Activated CD4-positive, CD25-positive, alpha-beta regulatory T cell treated with anti-CD3 and anti-CD28 coated beads, Interleukin-2, amount 50 U/mL, for 16 hours (primary cell): ENCODE measurements at places on chromosomes 1 and 21.
A peak's percentile ranks its signal among the peaks of the same experiment; 100 is the strongest.

GRCh38 chr1:6579374-6580118 lies at the start of gene ZBTB48:
Gene ZBTB48, plus strand, starts transcription at chr1:6579994. Its CDS starts 616 bp downstream, at chr1:6580610.
- peak; percentile 92 for DNase-seq

DNA sequence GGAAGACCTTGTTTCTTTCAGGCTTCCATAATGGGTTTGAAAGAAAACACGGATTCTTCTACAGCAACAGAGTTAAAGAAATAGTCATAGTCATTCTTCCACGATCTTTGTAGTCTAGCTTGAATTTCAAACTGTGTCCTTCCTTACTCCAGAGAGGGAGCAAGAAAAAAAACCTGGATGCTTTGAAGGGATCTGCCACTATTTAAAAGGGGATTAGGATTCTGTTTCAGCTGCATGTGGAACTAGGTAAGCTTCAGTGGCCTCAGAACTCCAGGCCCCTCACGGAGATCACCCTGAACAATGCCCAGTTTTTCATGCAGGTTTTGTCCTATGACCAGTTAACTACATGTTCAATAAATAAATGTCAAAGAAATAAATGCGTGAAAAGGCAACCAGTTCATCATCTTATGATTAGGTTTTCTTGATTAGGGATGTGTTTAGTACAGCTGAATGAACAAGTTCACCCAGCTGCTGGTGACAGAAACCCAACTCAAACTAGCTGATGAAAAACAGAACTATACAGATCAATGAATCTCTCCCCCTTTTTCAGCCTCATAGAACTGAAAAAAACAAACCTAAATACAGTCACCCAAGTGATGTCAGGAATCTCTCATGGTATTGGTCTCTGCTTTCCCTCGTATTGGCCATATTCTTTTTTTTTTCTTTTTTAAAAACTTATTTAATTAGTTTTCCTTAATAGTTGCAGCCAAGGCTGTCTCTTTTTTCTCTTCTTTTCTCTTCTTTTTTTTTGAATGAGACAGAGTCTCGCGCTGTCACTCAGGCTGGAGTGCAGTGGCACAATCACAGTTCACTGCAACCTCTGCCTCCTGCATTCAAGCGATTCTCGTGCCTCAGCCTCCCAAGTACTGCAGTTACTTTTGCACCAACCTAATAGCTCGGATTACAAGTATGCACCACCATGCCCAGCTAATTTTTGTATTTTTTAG lies 14.6 kb upstream of the MPZL1 start:
- no peak for DNase-seq

- DNase-seq, result no peak
Measured at GRCh38 chr21:32425628-32426027, 13.1 kb downstream of the EVA1C start.

GRCh38 chr1:63005812-63006211 lies 221.9 kb downstream of the ATG4C start:
- DNase-seq, result no peak
